PC-3 (cell line): ENCODE measurements at places on chromosomes 7 and 10. TPM values are rescaled to one million over a fixed set of nuclear protein-coding genes. Genes with fewer than 3 reads are reported as not detected.

DNA sequence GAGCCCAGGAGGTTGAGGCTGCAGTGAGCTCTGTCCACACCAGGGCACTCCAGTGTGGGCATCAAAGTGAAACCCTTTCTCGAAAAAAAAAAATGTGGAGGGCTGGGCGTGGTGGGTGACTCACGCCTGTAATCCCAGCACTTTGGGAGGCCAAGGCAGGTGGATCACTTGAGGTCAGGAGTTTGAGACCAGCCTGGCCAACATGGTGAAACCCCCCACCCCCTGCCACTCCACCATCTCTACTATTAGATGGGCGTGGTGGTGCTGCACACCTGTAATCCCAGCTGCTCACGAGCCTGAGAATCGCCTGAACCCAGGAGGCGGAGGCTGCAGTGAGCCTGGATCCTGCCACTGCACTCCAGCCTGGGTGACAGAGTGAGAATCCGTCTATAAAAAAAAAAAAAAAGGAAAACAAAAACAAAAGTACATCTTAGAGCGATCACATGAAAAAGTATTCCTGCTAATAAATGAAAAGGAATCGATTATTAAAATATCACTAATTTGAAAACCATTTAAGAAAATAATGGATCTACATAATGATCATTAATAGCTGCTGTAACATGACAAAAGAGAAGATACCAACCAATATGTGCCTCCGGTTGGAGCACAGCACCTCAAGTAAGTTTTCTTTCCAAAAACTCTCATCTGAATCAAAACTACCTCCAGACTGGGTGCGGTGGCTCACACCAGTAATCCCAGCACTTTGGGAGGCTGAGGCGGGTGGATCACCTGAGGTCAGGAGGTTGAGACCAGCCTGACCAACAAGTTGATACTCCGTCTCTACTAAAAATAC lies 4.9 kb downstream of the HNRNPF start:
- DNase-seq = peak; percentile 46

The PPRC1 gene
- total RNA-seq = 27.6 and 31.3 TPM in 2 replicates

GRCh38 chr7:46173476-46174195 lies 252.6 kb upstream of the IGFBP3 start:
- DNase-seq = no peak

DNA sequence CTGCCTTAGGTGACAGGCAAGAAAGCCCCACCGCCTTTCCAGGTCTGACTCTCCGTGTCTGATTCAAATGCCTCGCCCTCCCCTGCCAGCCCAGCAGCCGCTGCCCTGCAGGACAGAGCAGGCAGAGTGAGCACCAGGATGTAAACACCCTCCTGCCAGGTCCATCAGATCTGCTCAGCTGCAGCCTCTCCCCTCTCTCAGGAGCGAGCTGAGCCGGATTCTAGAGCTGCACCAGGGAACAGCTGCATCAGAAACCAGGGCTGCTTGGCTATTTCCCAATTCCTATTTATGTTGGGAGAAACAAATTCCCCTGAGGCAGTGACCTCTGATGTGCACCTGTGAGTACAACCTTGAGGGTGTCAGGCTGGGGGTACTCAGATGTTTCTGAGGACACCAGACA lies 121.5 kb upstream of the ZMIZ1 start:
- no peak for DNase-seq

- DNase-seq = peak; percentile 42
Measured at GRCh38 chr7:33108554-33109004, 625 bp downstream of the RP9 start.

DNA sequence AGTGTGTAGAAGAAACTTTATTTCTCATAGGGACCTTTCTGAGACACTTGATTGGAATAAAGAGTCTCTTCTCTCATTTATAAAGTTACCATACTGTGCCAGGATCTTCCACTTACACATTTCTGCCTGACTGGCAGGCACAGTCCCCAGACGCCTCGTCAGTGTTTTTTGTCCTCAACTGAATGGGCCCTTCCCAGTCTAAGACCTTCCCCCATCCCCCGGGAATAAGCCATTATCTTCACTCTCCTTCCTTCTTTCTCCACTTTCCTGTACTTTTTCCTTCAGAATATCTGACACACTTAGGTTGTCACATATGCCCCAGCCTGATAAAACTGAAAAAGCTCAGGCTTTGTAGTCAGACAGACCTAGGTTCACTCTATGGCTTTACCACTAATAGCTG lies 35.3 kb upstream of the KCNIP2 start:
- no peak for DNase-seq

DNA sequence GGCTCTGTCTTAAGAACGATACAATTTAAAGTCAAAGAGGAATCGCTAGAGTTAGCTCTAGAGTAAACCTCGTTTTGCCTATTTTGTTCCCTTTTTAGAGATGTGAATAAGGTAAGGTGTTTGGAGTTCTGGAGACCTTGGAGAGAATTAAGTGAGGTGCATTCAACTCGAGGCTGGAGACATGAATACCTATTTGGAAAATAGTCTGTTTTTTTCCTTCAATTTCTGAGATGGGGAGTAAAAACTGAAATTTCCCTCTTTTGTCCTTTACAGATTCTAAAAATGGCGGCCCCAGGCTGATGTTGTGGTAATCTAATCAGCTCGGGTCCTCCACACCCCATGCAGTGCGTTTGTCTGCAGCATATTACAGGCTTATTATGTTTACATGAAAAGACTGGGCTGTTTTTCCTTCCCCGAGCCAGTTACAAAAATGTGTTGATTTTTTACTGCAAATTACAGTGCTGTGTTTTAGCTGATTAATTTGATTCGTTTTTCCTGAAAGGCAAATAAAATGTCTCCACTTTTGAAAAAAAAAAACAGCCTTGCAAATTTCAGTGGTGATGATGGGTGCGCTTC lies 1.5 kb downstream of the KMT2E start:
- peak; percentile 34 for DNase-seq

GRCh38 chr10:73774637-73775036 lies 7.2 kb upstream of the CHCHD1 start:
- peak; percentile 91 for DNase-seq

DNA sequence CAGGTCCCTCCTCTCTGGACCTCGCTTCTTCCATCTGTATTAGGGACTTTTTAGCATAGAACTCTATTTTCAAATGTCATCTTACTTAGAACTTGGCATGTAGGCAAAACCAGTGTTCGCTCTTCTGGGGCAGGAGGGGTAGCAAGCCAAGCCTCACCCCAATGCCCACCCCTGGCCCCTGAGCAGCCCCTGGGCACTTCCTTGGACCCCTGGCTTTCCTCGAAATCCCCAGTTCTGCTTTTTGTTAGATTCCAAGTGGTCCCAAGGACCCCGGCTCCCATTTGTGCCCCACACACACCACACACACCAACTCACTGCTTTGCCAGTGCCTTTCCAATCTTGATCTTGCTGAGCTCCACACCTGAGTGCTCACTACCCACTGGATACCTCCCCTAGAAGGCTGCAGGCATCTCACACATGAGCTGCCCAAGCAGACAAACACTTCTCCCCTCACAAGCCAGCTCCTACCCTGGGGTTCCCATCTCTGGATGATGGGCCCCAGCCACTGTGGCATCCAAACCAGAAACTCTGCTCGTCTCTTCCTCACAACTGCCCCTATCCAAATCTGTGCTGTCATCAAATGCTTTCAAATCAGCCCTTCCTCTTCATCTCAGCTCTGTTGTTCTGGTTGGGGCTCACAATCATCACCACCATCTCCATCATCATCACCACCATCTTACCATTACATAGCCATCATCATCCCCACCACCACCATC lies 167.9 kb upstream of the ZMIZ1 start:
- DNase-seq = no peak

DNA sequence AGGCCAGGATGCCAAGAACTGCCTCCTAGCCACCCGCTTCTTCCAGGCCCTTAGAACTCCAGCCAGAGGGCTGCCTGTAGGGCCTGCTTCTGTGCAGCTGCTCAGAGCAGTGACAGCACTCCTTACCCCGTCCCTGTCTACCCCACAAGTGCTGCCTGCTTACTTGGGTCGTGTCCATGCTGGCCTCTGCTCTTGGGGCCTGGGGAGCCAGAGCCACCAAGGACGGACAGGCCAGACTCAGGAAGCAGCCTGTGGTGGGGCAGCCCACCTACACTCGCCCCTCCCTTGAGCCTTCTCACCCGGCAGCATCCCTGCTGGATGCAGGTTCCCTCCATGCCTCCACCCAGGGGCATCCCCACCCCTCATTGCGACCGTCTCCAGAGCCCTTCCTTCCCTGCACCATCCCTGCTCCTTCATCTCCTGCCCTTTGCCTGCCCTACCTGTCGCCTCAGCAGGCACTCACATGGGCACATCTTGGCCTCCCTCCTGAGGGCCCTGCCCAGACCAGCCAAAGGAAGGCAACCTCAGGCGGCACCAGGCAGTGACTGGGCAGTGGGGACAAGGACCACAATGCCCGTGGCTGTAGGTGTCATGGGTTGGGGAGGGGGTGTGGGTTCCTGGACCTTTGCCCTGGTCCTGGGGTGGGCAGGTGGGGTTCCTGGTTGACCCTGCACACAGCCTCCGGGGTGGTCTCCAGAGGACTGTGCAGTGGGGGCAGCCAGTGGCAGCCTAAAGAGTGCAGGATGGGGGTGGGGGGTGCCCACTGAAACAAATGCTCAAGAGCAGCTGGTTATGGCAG lies 78.0 kb upstream of the TNS3 start:
- no peak for DNase-seq

GRCh38 chr7:130141161-130141883 lies 63.9 kb downstream of the TMEM209 start:
- no peak for DNase-seq

DNA sequence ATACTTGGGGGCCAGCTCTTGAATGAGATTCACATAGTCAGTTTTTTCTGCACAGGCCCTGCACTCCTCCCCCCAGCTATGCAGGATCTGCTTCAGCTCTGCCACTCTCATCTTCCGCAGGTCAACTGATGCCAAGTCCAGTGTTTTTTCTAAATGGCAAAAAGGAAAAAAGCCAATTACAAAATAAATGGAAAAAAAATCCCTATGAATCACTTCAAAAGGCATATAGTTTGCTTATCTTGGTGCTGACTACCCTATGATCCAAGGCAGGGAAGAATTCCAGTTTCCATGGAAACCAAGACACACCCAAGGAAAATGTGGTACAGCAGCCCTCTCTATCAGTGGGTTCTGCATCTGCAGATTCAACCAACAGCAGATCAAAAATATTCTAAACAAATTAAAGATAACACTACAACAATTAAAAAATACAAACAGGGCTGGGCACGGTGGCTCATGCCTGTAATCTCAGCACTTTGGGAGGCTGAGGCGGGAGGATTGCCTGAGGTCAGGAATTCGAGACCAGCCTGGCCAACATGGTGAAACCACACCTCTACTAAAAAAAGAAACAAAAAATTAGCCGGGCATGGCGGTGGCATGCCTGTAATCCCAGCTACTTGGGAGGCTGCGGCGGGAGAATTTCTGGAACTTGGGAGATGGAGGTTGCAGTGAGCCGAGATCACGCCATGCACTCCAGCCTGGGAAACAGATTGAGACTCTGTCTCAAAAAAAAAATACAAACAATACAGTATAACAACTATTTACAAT lies 17.6 kb downstream of the CDNF start:
- DNase-seq = peak; percentile 81

DNA sequence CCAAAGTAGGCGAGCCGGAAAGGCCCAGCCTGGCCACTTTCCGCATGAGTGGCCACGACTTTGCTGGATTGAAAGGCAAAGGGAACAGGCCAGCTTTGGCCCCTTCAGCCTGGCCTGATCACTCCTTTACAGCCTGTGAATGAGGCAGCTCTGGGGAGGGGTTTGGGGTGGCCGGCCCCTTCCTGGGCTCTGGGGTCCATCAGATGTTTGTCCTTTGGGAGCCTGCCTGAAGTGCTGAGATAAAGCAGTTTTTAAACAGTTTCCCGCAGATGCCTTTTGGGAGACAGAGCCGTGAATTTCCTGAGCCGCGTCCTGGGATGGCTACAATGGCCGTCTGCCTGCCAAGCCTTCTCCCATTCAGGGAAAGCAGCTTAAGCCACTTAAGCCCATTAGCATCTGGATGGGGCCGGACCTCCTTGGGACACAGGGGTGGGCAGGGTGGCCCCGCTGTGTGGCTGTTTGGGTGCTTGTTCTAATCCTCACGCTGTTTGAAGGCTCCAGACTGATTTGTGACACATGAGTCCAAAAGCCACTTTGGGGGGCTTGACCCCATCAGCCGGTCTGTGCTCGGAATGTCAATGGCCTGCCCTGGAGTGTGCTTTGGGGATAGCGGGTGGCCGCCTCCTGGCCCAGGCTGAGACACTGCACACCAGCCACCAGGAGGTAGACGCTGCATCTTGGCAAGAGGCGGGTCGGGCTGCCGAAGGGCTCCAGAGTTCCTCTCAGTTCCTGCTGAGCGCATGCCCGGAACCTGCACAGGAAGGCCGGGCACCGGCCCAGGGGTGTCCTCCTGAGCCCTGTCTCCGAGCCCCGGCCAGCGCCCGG lies 38.9 kb downstream of the NKX6-2 start:
- DNase-seq = no peak

The COL28A1 gene
- total RNA-seq = 0.26 TPM in 1 of 2 replicates, not detected in the other

DNA sequence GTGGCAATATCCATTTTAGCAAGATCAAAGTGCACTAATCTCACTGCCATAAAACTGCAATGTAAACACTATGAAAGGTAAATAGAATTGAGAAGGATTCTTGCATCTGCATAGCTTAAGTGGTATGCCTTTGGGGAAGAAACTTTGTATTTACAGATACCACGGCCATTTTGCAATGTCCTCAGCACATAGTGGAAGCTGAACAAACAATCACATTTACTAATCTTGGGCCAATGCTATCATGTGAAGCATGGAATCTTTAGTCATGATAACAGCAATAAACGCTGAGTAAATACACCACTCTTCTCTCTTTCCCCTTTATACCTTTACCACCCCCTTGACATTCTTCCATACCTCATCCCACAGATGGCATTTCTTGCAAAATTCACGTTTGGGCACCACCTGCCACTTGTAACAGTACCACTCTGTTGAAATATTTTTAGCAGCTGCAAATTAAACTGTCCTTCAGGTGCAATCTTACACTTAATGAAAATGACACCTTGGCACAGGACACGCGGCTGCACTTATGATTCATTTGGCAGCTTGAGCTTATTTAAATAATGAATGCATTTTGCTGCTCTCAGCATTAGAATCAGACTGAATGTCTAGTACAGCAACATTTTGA lies 171.8 kb downstream of the SEMA3A start:
- peak; percentile 91 for DNase-seq

The SFTPA1 gene
- not detected in 2 replicates for total RNA-seq

The NEUROG3 gene
- not detected in 2 replicates for total RNA-seq

DNA sequence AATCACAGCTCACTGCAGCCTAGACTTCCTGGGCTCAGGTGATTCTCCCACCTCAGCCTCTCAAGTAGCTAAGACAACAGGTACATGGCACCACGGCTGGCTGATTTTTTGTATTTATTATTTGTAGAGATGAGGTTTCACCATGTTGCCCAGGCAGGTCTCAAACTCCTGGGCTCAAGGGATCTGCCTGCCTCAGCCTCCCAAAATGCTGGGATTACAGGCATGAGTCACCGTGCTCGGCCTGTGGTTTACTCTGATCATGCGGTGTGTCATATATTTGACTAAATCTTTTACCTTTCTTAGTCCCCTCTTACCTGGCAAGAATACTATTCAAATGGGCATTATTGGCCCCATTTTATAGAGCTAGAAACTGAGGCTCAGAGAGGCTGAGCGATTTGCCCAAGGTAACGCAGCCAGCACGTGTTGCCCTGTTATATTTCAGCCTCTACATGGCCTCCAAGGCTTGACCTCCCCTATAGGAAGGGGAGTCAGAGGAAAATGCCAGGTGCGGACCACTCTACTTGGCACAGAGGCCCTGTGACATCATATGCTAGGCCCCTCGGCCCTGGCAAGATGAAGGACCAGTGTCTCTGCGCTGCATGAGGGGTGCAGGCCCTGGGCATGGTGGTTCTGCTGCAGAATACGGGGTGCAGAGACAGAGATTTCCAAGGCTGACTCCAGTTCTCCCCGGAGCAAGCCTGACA lies 8.2 kb downstream of the ZCCHC24 start:
- DNase-seq = peak; percentile 99

- peak; percentile 56 for DNase-seq
Measured at GRCh38 chr10:56370217-56371113, 9.4 kb upstream of the ZWINT start.
